Upper lobe of right lung (tissue), 1 donor: ENCODE measurements at places on chromosomes 1 and 21.
A peak's percentile ranks its signal among the peaks of the same experiment; 100 is the strongest.

DNA sequence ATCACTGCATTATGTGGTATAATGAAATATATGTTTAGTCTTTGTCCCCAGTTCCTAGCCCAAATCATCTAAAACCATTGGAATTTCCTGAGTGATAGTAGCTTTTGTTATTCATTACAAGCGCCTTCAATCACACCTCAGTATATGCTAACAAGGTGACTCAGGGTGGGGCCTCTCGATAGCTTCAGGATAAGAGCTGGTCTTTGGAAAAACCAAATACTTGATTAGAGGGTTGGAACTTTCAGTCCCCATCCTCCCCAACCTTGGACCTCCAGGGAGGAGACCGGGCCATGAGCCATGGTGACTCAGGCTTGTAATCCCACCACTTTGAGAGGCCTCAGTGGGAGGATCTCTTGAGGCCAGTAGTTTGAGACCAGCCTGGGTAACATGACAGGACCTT, 5.1 kb upstream of the BRDT start:
- DNase-seq: no peak

DNA sequence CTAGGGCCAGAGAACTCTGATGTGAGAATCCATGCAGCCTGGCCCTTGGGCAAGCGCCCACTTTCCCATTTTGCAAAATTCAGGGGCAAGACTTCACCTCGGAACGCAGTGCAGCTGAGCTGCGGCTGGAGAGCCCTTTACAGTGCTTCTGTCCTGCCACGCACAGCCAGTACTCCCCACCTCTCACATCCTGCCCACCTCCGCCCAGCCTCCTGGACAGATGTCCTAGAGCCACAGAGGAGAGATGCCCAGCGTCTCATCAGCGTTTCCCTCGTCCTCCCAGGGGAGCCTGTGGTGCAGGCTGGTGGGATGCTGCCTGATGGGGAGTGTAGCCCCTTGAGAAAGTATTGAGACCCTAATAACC, 29.6 kb downstream of the RUNX3 start:
- DNase-seq: no peak

DNA sequence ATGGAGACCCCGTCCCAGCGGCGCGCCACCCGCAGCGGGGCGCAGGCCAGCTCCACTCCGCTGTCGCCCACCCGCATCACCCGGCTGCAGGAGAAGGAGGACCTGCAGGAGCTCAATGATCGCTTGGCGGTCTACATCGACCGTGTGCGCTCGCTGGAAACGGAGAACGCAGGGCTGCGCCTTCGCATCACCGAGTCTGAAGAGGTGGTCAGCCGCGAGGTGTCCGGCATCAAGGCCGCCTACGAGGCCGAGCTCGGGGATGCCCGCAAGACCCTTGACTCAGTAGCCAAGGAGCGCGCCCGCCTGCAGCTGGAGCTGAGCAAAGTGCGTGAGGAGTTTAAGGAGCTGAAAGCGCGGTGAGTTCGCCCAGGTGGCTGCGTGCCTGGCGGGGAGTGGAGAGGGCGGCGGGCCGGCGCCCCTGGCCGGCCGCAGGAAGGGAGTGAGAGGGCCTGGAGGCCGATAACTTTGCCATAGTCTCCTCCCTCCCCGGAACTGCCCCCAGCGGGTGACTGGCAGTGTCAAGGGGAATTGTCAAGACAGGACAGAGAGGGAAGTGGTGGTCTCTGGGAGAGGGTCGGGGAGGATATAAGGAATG, 505 bp downstream of the LMNA start:
- peak; percentile 80 for DNase-seq

- DNase-seq: peak; percentile 73
Measured at GRCh38 chr1:168504064-168504837, 39.5 kb downstream of the XCL2 start.

DNA sequence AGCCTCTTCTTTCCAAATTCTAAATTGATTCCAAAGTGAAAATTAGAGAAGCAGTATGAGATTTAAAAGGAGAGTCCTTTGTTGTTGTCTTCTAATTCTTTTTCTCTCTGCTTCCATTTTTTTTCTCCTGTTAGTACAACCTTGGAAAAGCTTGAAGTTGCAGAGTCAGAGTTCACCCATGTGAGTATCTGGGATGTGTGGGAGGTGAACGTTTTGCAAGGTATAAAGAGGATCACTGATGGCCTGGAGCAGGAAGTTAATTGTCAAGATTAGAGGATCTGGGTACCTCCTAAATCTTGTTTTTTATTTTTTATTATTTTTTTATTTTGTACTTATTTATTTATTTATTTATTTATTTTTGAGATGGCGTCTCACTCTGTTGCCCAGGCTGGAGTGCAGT, 7.7 kb upstream of the PSMD4 start:
- no peak for DNase-seq

GRCh38 chr21:44724196-44724595, 12.8 kb upstream of the TSPEAR start:
- no peak for DNase-seq
